ENCODE measurements at places on chromosomes 7 and 10. TPM values are rescaled to one million over a fixed set of nuclear protein-coding genes. Genes with fewer than 3 reads are reported as not detected.

CTNNA3 gene
- 0.18 TPM for total RNA-seq

DNA sequence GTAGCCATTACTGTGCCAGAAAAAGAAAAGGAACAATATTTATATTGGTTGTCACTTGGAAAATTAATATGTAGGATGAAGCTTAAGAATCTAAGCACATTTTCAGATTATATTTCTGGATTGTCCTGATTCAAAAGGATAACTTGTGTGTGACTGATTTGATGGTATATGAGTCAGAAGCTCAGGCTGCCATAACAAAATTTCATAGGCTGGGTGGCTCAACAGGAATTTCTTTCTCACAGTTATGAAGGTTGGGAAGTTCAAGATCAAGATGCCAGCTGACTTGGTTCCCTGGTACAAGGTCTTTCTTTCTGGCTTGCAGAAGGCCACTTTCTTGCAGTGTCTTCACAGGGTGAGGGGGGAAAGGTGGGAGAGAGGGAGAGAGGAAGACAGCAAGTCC lies 108.5 kb downstream of the ST7 start:
- DNase-seq = no peak

DNA sequence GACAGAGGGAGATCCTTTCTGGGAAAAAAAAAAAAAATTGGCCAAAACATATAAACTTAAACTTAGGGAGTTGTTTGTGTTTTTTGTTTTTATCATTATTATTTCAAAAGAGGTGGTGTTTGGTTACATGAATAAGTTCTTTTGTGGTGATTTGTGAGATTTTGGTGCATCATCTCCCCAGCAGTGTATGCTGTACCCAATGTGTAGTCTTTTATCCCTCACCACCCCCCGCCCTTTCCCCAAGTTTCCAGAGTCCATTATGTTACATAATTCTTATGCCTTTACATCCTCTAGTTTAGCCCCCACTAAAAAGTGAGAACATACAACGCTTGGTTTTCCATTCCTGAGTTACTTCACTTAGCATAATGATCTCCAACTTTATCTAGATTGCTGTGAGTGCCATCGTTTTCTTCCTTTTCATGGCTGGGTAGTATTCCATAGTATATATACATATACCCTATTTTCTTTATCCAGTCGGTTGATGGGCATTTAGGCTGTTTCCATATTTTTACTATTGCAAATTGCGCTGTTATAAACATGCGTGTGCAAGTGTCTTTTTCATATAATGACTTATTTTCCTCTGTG lies 148.1 kb upstream of the ZNF92 start:
- DNase-seq = no peak

DNA sequence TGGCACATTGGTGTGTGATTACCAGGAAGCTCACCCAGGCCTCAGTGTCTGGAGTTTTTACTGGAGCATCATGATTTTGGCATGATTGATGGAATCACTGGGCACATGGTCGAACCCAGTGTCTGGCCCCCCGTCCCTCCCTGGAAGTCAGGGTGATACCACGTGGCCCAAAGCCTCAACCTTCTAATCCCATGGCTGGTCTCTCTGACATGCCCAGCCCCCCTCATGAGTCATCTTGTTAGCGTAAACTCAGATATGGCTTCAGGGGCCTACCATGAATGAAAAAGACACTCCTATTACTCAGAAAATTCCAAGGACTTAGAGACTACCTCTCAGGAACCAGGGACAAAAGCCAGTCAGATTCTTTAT lies 109.3 kb downstream of the GRK5 start:
- DNase-seq = peak; percentile 95

- DNase-seq = no peak
Measured at GRCh38 chr7:34038816-34039470, 133.6 kb downstream of the BMPER start.

DNA sequence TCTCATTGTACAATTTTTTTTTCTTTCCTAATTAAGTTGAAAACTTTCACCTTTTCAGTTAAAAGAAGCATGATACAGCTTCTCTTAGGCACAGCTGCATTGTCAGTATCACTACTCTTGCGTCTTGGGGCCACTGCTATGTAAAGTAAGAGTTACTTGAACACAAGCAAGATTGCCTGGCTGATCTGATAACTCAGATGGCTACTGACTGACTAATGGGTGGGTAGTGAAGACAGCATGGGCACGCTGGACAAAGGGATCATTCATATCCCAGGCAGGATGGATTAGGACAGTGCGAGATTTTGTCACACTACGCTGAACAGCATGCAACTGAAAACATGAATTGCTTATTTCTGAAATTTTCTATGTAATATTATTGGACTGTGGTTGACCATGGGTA lies 11.6 kb upstream of the ADAMTS14 start:
- DNase-seq = no peak

DNA sequence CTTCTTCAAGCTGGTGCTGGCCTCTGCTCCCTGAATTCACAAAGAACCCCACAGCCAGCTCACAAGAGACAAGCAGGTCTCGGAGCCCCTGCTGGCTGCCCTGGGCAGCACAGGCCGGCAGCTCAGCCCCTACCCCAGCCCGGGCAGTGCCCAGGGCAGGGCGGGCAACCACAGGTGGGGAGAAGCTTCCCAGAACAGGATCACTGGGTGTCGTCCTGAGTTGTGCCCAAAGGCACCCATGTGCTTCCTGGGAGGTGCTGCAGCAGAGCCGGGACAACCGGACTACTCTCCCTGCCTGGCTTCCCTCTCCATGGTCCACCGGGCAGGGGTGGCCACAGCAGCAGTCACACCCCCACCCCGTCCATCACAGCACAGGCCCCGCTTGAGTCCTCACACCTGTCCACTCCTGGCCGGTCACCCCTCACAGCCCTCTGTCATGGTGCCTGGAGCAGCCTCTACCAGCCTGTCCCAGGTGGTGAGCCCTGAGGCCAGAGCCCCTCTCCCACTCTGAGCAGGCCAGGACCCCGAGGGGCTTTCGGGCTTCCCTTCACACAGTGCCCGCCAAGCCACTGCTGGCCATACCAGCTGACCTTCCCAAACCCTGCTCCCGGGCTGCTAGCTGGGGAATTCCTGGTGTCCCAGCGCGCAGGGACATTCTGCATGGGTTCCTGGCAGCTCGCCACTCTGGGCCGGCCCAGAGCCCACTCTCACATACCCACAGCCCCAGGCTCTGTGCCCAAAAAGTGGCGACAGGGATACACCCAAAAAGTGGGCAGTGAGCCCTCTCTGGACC lies 3.1 kb downstream of the RASGEF1A start:
- DNase-seq = no peak

- no peak for DNase-seq
Measured at GRCh38 chr10:51972733-51973346, 273.4 kb upstream of the CSTF2T start.
